T-helper 22 cell (primary cell): ENCODE measurements at places on chromosomes 3 and 15.

GRCh38 chr15:63870487-63871209 is 36.9 kb upstream of the HERC1 start:
- no peak for DNase-seq

- no peak for DNase-seq
Measured at GRCh38 chr3:13791198-13792050, 88.4 kb downstream of the WNT7A start.

DNA sequence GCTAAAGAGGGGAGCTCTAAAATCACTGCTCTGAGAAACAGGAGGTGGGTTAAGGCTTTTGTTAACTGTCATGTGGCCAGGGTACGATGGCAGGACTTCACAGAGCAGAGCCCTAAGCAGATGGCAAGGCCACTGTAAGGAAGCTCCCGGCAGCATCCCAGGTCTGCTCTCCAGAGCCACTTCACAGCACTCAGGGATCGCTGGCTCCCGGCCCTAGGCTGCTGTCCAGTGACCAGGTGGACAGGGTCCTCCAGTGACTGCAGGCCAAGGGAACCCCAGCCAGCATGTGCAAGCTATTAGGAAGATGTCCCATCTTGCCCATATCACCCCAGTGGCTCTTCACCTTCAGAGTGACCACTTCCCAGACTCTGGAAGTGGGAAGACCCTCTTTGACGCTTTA is 10.4 kb downstream of the TMEM41A start:
- no peak for DNase-seq

DNA sequence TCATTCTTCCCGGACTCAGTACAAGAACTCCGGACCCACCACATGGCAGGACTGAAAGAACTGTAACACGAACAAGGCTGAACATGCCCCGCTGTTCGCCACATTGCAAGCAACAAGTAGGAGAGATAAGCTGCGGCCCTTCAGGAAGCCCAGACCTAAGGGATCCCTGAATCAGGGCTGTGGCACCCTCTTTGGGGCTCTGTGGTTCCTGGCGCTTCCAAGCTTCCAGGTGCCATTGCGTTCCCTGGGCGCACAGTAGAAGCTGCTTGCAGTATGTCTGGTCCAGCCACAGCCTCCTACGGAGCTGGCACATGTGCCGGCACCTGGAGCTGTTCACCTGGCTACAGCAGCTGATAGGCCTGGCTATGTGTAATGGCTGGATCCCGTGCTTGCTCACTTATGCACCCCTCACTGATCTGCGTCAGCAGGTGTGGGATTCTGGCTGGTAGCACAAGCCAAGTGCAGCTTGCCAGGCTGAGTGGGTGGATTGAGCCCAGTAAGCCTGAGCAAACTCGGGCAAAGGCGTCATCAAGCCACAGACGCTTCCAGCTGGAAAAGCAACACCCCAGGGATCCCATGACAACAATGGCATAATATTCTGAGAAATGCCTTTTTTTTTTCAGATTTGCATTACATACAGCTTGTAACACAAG is 748.6 kb upstream of the GBE1 start:
- DNase-seq: no peak

- no peak for DNase-seq
Measured at GRCh38 chr15:38225381-38225780, 27.3 kb upstream of the SPRED1 start.

GRCh38 chr15:73832657-73833056 is 40.7 kb upstream of the TBC1D21 start:
- DNase-seq: no peak

DNA sequence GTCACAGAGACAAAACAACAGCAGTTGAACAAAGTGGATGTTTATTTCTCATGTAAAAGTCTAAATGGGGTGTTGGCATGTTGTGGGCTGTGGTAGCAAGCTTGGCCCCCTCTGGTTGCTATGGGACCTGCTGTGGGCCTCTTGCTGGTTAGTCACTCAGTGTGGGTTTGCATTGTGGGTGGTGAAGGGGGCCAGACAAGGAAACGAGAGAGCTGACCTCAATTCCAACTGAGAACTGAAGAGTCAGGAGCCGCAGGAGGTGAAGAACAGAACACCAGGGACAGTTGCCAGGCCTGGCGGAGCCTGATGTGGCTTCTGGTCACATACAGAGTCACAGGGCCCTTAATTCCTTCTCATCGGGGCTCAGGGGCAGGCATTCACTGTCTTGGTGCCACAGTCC is 1.9 kb upstream of the ADPGK start:
- DNase-seq: peak; percentile 52
